ENCODE measurements at places on chromosomes 13 and 19.

DNA sequence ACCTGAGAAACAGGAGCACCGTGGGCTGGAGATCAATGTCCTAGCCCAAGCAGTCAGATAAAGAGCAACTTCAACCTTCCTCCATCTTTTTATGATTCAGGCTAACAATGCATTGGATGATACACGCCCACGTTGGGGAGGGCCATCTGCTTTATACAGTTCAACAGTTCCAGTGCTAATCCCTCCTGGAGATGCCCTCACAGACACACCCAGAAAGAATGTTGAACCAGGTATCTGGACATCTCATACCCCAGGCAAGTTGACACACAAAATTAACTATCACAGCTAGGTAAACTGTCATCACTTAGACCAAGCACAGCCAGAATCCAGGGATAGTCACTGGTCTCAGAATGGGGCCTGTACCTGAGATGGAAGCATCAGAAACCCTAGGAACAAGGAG, 20.6 kb upstream of the SERPINE3 start:
- no peak for DNase-seq

DNA sequence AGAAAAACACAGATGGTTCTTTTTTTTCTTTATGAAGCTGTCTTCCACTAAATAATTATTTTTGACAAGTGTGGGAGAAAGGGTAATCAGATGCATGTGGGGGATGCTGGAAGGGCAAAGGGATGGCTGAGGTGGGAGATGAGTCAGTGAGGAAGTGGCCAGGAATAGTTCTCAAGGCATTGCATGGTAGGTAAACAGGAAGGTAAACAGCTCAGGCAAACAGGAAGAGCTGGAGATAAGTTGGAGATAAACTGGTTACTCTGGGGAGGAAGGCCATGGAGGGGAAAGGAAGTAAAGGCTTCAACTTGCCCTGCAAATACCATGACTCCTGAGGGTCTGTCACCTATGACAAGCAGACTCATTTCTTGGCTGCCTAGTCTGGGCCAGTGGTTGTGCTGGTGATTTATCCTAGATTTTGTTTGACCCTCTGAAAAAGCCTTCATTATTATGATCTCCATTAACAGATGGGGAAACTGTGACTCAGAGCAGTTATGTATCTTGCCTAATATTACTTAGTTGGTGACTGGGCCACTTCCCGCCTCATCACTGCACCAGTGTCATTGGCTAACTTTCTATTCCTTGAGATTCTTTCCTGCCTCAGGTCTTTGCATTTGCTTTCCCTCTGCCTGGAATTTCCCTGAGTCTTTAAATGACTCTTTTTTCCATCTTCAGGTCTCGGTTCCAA, 17.1 kb downstream of the ACTL9 start:
- no peak for DNase-seq

- DNase-seq = no peak
Measured at GRCh38 chr19:29672319-29672932, 7.2 kb downstream of the PLEKHF1 start.

- DNase-seq = no peak
Measured at GRCh38 chr13:78499802-78500201, 103.5 kb downstream of the POU4F1 start.

DNA sequence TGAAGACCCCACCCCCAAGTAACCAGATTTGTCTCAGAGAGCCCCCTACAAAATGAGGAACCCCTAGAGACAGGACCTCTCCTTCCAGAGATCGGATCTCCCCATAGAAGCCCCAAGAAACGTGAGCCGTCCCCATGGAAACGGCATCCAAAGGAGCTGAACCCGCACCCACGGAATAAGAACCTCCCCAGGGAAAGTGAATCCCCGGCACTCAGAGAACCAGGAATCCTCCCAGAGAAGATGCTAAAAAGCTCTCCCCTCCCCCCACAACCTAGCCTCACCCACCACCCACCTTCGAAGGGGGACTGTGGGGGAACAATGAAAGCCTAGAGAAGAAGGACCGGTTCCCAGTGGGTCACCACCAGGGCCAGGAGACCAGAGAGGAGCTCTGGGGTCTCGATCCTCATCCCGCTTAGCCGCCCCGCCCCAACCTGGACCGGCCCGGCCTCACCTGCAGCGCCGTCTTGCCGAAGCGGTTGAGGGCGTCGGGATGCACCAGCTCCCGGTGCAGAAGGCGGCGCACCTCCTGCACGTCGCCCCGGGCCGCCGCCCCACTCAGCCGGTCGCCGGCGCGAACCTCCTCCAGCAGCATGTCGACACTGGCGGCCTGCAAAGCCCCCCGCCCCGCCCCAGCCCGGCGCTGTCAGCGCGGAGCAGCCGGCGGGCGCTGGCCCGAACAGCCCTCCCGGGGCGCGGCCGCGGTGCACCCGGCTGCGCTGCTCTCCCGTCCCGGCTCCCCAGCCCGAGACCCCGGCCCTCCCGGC, 535 bp downstream of the CDKN2D start:
- DNase-seq = no peak

DNA sequence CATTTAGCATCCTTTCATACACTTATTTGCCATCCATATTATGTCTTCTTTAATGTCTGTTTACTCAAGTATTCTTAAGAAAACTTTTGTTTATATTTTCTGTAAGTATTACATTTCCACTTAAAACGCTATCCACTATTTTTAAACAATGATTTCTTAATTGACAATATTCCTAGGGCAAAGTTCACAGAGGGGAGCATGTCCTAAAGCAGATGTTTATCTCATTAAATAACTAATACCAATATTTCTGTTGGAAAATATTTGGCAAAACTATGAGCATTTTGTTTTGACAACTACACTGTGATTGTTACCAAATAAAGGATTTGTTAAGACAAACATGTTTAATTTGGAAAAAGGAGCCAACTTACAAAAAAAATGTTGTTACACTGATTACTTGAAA, 643.3 kb downstream of the SLITRK5 start:
- DNase-seq = no peak

DNA sequence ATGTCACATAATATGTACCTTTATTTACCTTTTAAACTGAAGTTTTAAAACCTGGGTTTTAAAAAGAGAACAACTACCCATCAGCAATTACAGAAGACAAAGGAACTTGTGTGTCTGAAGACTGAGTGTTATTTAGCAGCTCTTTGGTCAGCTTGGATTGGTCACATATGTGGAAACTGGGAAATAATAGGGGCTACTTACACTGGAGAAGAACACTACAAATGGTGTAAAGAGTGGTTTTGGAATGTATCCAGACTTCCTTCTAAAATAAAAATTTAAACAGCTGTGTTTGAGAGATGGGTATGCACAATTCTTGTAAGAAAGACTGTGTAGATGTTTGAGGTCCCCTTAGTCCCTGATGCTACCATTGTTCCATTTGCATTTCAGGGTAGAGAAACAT, 13.3 kb downstream of the TNFRSF19 start:
- DNase-seq = no peak

GRCh38 chr19:8321986-8322637, 816 bp downstream of the RPS28 start:
- no peak for DNase-seq

DNA sequence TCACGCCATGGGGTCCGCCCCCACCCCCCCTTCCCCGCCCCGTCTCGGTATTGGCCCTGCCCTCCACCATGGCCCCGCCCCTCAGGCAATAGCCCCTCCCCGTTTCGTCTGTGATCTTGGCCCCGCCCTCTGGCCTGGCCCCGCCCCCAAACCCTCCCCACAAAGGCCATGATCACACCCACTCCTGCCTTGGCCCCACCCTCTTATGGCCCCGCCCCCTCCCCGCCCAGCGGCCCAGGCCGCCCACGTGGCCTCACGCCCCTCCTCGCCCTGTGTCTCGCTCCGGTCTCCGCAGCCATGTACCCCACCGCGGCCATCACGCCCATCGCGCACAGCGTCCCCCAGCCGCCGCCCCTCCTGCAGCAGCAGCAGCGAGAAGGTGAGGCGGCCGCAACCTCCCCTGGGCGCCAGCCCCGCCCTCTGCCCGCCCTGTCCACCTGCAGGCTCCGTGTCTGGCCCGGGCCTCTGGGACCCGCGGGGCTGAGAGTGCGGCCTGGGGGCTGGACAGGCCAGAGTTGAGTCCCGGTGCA, 61.3 kb downstream of the CELF5 start:
- DNase-seq = no peak

DNA sequence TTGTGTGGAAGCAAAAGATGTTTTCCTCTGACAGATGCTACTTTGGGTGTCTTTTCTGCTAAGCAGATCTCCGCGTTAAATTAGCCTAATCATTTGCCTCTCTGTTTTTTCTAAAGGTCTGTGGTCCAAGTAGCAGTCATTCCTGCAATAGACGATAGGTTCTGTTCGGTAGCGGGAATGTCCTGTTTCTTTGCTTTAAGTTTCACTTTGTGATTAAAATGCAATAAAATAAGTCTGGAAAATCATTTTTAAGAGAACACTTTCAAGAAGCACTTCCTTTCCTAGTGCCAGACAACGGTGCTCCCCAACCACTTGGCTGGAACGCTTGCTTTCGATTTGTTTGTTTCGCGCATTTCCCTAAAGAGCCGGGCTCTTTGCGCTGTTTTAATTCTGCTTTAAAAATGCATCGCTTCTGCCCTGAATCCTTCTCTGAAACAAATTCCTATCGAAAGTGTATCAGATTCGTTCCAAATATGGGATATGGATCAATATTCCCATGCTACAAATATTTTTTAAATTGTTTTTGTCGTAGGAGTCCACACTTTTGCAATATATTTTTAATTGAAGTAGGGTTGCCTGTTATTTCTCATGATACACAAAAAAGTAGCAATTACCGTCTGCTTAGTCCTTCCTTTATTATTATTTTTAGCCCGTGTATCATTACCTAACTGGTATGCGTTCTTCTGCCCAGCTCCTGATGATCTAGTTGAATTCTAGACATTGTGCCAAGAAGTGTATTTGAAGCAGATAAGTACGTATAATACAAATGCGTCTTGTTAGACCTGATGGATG, 14.2 kb downstream of the ZIC2 start:
- DNase-seq = no peak

GRCh38 chr19:610071-610800, 20.6 kb downstream of the HCN2 start:
- no peak for DNase-seq

DNA sequence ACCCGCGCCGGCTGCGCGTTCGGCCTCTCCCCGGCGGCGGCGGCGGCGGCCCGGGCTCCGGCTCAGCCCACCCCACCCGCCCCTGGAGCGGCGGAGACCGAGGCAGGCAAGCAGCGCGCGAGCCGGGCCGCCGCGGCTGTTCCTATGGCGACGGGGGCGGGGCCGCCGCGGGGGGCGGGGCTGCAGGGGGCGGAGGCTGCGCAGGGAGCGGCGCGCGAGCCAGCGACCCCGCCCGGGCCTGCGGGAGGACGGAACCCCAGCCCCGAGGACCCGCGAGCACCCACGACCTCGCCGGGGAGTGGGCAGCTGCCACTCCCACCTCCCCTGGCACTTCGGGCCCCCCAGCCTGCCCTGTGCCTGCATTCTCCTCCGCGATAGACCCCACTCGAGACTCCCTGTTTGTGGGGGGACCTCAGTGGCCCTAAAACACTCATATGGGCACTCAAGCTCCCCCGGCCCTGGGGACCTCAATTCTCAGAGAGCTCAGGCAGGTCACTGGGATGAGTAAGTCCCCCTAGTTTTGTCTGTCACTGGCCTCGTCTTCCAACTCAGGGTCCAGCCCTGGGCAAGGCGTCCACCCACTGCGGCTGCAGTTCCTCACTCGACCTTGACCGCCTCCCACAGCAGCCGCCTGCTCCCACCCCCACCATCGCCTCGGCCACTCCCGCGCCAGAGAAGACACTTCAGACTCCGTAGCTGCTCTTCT, at the start of gene CTXN1:
Gene CTXN1, minus strand, starts transcription at position 115 of the 706 bp plus-strand sequence. CDS start 597 bp downstream, outside the sequence.
- DNase-seq = no peak

GRCh38 chr13:113562085-113562749, 22.3 kb upstream of the TFDP1 start:
- DNase-seq = peak; percentile 65

GRCh38 chr19:9040131-9040530, 29.9 kb upstream of the MUC16 start:
- DNase-seq = no peak

DNA sequence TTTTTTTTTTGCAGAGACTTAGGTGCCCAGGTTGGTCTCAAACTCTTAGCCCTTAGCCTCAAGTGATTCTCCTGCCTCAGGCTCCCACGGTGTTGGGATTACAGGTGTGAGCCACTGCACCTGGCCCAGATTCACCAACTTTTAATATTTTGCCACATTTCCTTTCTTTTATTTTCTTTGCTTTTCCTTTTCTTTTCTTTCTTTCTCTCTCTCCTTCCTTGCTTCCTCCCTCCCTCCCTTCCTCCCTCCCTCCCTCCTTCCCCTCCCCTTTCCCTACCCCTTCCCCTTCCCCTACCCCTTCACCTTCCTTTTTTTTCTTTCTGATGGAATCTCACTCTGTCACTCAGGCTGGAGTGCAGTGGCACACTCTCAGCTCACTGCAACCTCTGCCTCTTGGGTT, 35.3 kb downstream of the BICRA start:
- DNase-seq = no peak

DNA sequence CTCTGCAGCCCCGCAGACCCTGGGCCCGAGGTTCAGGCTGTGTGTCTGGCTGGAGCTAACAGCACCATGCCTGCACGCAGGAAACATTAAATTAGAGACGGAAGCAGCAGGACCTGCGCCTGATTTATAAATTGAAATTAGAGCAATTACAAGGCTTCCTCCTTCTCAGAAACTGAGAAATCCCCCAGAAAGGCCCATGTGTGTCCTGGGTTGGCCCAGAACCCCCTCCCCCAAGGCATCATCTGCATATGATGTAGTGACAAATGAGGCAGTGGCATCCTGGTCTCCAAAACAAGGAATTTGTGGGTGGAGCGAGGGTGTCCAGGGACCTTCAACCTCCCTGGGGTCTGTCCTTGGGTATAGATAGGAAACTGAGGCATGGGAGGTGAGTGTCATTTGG, 27.2 kb upstream of the SEMA6B start:
- no peak for DNase-seq

GRCh38 chr19:3984584-3984907, 717 bp downstream of the EEF2 start:
- DNase-seq = no peak

DNA sequence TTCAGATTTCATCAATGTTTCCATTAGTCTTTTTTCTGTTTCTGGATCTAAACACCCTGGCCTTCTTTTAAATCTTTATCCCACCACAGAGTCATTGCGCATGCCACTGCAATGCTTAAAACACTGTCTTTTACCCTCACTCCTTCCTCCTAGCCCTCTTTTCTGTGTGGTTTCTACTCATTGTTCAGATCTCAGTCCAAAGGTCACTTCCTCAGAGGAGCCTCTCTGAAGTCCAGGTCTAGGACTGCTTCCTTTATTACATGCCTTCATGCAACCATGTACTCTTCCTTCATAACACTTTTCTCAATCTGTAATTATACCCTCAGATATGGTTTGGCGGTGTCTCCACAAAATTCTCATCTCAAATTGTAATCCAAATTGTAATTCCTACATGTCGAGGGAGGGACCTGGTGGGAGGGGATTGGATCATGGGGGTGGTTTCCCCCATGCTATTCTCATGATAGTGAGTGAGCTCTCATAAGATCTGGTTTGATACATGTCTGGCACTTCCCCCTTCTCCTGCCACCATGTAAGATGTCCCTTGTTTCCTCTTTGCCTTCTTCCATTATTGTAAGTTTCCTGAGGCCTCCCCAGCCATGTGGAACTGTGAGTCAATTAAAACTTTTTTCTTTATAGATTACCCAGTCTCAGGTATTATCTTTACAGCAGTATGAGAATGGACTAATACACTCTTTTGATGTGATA, 808.9 kb downstream of the DIAPH3 start:
- DNase-seq = no peak
